CD4-positive, alpha-beta memory T cell (primary cell): ENCODE measurements at places on chromosomes 6 and 20.
A peak's percentile ranks its signal among the peaks of the same experiment; 100 is the strongest.

- DNase-seq: no peak
Observed at GRCh38 chr6:148426317-148426977, 83.8 kb downstream of the SASH1 start.

GRCh38 chr6:73978330-73978729 lies 282.3 kb downstream of the CD109 start:
- no peak for DNase-seq

GRCh38 chr6:120116343-120116742 lies 766.8 kb upstream of the MAN1A1 start:
- DNase-seq: no peak

DNA sequence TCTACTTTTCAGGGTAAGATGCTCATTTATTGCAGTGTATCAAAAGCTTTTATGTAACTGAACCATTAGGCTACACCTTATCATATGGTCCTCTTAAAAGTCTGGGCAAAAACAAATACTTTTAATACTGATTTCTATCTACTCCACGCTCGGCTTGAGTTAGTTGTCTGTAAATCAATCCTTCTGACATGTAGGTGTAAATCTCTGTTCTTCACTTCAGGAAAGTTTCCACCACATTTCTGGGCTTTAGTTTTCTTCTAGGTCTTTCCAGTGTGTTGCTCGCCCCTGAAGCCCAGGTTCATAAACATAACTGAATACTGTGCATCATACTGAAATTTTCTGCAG lies 89.2 kb upstream of the RNF217 start:
- no peak for DNase-seq

GRCh38 chr6:47701363-47701762 lies 3.0 kb downstream of the ADGRF4 start:
- no peak for DNase-seq

DNA sequence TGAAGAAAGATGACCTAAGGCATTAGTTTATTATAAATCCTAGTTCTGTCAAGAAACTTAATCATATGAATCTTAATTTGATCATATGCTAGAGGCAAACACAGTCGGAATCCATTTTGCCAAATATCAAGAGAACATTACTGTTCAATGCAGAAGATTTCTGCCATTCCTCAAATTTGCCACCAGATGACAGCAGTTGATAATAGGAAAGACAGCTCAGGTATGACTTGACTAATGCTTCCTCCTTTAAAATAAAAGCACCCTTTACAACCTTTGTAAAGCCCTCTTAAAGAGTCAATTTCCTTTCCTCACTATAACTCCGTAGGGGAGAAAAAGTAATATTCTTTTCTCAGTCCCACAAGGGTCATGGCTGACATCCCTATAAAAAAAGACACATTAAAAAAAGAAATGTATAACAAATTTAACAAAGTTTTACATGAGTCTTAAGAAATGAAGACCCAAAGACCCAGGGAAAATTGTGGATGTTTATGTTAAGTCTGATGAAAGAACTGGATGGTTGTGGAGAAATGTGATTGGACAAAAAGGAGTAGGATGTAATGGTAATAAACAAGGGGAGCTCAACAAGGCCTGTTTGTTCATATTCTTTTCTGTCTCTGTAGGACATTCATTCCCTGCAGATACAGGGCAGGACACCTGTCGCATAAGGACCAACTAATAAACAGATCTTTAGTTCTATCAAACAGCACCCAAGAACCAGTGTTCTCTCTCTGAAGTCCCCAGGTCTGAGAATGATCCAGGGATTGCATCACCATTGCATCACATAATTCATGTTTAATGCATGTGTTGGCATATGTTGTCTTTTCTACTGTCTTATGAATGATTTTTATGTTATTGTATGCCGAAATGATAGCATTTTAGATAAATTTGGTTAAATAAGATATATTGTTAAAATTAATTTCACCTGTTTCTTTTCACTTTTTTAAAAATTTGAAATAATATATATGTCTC lies 23.0 kb upstream of the IL17A start:
- peak; percentile 22 for DNase-seq

DNA sequence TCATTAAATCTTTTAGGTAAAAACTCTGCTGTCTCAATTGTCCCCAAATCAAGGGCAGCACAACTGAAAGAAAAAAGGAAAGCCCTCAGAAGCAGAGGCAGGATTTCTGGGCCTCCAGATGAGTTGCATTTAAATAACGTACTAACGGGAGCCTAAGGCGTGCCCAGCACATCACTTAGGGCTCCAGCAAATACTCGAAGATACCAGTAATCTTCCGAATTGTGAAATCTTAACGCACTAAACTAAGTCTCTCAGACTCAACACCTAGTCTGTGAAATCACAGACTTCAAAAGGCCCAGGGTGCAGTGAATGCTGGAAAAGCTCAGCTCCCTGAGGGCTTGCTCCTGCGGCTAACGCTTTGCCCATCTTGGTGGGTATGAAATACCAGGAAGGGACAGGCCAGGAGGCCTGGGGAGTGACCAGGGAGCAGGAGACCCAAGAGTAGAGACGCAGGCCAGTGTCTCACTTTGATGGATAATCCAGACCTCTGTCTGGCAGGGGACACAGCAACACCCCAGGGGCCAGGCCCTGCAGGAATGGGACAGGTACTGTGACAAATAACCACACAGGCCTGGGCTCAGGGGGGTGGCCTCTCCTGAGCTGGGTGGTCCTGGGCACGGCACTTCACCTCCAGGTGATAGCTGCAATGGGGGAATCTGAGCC lies 36.4 kb downstream of the RRBP1 start:
- no peak for DNase-seq

GRCh38 chr6:105550955-105551620 lies 148.2 kb upstream of the PREP start:
- DNase-seq: no peak

DNA sequence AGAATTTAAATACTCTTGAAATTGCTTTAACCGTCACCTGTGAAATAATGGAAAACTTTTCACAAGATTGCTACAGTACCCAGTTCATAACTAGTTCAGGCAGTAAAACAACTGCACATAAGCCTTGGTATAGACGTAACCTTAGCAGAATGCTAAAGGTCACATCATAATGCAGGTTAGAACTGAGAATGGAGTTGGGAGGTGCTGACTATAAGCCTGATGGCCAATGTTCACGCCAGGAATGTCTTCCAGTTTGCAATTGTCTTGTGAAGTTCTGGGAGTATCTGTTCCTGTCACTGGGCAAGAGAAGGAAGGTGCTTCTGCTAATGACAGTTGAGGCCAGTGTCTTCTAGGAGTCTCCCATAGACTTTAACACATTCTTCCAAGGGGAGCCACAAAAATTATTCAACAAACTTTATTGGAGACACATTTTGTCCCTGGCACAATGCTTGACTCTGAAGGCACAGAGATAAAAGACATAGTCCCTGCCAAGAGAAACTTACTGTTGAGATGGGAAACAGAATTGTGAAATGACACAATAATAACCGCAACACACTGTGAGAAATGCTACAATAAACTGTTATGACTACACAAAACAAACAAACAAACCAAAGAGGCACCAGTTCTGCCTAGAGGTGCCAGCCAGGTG lies 24.6 kb upstream of the CEP162 start:
- no peak for DNase-seq
